RWPE2 (cell line): ENCODE measurements at places on chromosomes 6 and 20.

DNA sequence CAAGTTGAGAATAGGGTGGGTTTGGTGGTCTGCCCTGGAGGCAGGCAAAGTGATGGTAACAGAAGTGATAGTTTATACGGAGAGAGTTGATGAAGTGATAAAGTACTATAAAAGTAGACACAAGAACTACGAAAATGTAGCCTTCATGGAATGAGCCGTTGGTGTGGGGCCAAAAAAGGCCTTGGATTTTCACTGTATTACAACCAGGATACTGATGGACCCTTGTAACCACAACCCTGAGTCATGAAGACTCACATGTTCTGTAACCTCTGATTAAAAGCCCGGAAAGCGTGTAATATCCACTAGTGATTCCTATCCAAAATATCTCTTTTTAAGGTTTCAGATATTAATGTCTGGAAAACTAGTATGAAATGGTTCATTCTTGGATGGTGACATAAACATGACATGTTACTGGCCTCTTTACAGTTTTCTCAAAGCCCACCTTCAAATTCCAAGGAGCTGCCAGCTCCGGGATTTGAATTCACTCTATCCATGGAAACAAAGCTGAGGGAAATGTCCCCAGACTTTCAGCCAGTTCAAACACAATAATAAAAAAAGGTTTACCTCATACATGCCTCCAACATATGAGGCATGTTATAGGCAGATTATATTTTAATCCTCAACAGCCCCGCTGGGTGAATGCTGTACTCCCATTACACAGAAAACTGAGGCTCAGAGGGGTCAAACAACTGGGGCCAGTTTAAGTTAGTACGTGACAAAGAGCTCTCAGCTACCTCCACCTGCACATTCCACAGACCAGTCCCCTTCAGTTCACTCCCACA lies 55.4 kb downstream of the MRPL14 start:
- DNase-seq = no peak

DNA sequence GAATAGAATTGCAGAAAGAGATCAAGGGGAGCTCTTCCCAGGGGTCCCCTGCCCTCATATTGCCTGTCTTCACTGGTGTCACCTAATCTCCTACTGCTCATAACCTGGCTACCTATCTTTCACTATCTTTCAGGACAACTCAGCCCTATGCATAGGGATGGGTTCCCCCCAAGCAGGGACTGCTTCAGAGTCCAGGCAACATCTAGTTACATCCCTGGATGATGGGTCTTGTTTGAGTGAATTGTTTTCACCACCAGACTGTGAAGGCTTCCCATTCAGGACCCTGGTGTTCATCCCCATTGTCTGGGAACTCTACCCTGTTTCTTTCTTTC lies 850 bp upstream of the HECA start:
- DNase-seq = no peak

GRCh38 chr6:32623693-32624092 lies 13.5 kb upstream of the HLA-DQA1 start:
- no peak for DNase-seq

DNA sequence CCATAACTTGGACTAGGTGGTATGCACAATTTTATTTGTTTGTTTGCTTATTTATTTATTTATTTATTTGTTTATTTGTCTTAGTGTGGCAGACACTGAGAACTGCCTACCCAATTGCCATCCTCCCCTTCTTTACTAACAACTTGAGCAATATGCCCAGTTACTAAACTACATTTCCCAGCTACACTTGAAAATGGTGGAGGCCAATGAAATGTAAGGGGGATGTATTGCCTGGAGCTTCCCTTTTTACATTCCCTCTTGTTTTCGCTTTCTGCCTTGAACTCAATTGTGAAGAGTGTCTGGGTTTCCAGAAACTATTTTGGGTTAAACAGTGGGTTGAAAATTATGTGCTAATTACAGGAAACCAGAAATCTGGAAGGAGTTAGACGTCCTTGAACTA lies 152.7 kb upstream of the FKBP1C start:
- no peak for DNase-seq

- DNase-seq = no peak
These were observed 2.9 kb downstream of the RIPOR2 start for GRCh38 chr6:24932832-24933231.

GRCh38 chr20:35215066-35215956 lies 11.2 kb upstream of the MMP24 start:
- no peak for DNase-seq

DNA sequence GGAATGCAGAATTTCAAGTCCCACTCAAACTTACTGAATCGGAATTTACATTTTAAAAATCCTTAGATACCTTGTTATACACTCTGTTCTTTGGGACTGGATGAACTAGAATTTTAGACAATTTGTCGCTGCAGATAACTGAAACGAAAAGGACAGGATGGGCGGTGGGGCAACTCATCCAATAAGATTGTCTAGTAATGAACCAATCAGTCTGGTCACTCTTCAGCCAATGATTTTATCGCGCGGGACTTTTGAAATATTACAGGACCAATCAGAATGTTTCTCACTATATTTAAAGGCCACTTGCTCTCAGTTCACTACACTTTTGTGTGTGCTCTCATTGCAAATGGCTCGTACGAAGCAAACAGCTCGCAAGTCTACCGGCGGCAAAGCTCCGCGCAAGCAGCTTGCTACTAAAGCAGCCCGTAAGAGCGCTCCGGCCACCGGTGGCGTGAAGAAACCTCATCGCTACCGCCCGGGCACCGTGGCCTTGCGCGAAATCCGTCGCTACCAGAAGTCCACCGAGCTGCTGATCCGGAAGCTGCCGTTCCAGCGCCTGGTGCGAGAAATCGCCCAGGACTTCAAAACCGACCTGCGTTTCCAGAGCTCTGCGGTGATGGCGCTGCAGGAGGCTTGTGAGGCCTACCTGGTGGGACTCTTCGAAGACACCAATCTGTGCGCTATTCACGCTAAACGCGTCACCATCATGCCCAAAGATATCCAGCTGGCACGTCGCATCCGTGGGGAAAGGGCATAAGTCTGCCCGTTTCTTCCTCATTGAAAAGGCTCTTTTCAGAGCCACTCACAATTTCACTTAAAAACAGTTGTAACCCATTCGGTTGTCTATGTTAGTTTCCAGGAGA lies 41.9 kb upstream of the HFE start:
- no peak for DNase-seq

DNA sequence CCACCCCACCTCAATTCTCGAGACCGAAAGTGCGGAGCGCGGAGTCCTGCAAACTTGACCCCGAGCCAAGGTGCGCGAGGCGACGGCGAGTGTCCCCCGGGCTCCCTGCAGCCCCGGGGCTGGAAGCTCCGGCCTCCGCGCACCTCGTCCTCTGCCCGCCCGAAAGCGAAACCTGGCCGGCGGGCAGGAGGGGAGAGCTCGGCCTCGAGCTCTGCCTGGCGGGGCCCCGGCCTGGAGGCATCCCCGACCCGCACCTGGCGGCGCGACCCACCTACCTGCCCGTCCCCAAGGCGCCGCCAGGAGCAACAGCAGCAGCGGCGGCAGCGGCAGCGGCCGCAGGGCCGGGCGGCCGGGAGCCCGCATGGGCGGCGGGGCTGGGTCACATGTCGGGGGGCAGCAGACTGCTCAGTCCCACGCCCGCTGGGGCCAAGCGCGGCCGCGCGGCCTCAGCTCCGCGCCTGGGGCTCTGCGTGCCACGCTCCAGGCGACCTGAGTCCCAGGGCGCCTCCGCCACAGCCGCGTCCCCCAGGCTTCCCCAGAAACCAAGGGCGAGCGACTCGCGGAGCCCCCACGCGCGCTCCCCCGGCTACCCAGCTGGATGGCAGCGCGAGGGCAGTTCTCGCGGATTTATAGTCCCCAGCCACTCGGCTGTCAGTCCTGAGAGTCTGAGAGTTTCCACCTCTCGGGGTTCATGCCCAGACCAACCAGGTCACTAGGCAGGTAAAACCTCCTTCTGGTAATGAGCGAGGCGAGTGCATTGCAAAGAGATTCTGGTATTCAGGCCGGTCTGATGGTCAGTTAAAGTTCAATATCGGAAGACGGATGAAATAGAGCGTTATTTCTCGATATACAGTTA lies at the start of gene IL20RA:
Gene IL20RA, minus strand, starts transcription at position 600 of the 856 bp plus-strand sequence. Its CDS starts 237 bp downstream, at position 363.
- no peak for DNase-seq

- no peak for DNase-seq
These were observed 22.5 kb downstream of the KLHL32 start for GRCh38 chr6:96947055-96947454.

DNA sequence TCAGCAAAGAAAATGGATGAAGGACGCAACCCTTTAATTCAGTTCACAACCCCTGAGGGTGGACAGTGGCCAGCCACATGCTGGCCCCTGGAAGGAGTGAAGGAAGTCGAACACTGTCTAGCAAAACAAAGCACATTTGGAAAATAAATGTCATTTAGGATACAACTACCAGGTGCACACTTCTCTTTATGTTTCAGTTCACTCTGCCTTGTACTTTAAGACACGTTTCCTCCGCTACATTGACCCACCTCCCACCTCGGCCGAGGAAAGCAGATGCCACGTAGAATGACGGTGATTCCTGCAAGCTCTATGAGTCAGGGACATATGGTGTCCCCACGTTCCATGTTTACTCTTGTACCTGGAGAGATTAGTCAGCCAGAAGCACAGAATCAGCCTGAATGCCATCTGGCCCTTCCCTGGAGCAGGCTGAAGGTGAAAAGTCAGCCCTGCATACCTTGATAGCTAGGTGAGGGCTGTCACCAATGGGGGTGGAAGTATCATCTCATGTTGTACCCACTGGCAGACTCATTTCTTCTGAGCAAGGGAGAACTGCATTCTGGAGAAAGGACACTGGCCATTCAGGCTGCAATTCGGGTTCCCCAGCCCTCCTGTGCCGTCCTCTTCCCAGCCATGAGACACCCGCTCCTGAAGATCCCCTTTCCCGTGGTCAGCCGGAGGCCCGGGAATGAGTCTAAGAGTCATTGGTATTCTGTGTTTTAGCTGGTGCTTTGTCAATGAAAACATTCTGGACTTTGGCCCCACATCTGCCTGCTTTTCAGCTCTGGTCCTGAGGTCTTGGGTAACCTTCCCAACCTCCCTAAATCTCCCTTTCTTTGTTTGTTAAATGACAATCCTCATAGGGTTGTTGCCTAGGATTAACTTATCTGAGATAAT lies 60.6 kb downstream of the FOXA2 start:
- DNase-seq = no peak

DNA sequence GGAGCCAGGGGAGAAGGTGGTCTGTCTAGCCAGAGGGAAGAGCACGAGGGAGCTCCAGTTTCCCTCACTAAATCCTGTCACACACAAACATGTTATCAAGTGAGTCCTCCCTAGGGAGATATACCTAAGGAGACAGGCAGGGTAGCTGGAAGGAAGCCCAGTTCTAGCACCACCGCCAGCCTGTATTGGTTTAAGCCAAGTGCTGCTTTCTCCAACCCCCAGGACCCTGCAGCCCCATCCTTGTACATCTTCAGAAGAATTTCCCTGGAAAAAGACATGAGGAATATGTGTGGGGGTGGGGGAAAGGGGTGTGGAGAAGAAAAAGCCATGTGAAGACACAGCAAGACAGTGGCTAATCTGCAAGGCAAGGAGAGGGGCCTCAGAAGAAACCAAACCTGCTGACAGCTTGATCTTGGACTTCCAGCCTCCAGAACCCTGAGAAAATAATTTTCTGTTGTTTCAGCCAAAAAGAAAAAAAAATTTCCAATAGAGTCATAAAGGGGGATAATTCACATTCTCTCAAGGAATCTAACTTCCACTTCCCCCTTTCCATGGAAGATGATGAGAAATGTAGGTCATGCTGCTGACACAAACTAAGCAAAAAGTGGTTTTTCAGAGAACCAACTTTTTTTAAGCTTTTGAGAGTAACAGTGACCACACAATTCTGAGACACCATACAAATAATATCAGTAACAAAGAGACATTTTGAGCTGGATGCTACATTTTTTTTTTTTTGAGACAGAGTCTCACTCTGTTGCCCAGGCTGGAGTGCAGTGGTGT lies 103.2 kb upstream of the PRDM1 start:
- DNase-seq = no peak

GRCh38 chr6:79028641-79029314 lies 49.3 kb downstream of the PHIP start:
- DNase-seq = no peak

- no peak for DNase-seq
These were observed 304.0 kb downstream of the QKI start for GRCh38 chr6:163718537-163718936.

DNA sequence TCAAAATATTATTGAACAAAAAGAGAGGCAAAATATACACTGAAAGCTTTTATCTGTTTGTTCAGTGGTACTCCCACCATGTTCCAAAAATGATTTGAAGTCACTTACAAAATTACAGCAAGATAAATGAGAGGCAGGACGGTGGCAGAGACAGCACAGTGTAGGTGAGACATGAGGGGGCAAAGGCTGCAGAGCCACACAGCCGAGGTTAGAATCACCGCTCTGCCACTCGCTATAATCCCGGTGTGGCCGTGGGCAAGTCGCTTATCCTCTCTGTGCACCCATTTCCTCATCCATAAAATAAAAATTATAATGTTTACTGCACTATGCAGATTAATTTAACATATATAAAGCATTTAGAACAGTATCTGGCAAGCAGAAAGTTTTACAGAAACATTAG lies 140.1 kb upstream of the BEND6 start:
- no peak for DNase-seq

DNA sequence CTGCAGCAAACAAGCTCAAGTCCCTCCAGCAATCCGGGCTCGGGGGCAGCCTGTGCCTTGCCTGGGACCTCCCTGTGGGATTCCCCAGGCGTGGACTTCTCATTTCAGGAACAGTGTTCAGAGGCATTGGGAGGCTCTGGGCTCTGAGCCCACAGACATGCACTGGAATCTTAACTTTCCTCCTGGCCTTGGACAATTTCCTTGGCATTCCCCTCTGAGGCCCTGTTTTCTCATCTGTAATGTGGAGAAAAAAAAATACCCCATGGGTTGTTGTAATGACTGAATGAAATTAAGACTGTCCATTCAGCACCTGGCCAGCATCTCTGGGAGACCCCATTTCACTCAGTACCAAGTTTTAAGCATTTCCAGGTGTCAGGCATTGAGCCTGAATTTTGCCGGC lies 17.6 kb downstream of the BPIFB4 start:
- no peak for DNase-seq

DNA sequence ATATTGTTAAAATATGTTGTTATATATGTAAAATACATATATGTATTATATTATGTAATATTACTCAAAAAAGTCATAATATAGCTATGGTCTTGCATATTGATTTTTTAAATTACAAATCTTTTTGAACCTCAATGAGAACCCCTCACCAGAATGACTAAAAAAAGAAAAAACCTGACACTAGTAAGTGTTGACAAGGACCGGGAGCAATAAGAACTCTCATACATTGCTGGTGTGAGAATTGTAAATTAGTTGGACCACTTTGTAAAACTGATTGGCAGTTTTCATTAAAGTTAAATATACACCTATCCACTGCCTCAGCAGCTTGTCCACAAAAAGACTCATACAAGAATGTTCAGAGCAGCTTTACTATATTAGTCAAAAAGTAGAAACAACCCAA lies 280.0 kb downstream of the BMP7 start:
- DNase-seq = no peak

GRCh38 chr6:167995731-167996151 lies 1.7 kb upstream of the KIF25 start:
- no peak for DNase-seq

DNA sequence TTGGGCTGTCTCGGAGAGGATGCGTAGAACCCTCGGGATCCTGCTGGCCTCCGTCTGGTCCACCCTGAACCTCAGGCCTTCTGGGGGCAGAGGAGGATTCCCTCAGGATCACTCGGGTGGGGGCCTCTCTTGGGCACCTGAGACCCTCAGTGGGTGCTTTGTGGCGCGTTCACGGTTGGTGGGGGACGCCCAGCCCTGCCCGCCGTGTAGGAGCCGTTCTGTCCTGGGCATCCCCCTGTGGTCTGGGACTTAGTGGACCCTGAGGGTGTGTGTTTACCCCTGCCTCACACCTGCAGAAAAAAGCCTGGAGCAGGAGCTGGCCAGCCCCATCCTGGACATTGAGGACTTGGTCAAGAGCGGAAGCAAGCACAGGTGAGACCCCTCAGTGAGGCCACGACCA lies 7.6 kb downstream of the RTEL1 start:
- no peak for DNase-seq
